Activated CD8-positive, alpha-beta memory T cell treated with anti-CD3 and anti-CD28 coated beads for 1 hour (primary cell): ENCODE measurements at places on chromosomes 6 and 20.

DNA sequence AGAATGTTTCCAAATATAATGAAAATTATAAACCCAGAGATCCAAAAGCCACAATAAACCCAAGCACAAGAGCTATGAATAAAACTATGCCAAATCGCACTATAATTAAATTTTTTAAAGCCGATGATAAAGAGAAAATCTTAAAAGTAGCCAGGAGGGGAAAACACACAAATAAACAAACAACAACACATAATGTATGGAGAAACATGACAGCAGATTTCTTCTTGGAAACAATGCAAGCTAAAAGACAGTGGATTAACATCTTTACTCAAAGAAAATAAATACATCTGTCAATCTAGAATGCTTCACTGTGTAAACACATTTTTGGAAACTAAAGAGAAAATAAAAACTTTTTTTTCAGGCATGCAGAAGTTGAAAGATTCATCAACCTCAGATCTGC, 80.3 kb upstream of the RNF24 start:
- DNase-seq: no peak

DNA sequence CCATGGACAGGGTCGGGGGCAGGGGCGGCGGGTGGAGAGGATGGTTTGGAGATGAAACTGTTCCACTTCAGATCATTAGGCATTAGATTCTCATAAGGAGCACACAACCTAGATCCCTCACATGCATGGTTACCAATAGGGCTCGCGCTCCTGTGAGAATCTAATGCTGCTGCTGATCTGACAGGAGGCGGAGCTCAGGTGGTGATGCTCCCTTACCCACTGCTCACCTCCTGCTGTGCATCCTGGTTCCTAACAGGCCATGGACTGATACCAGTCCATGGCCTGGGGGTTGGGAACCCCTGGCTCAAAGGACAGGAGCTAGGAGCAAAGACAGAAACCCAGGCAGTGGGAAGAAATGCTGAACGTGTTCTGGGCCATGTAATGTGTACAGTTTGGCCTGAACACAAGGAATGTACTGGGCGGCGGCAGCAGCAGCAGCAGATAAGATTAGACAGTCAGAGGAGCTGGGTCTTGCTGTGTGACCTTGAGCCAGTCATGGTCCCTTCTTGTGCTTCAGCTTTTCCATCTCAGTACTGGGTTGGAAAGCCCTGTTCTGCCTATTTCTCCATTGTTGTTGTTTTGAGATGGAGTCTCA, 4.7 kb upstream of the SPAG4 start:
- DNase-seq: no peak

- no peak for DNase-seq
Observed at GRCh38 chr6:118581489-118581959, 33.4 kb downstream of the PLN start.

- no peak for DNase-seq
Observed at GRCh38 chr6:132520953-132521352, 8.0 kb upstream of the STX7 start.

GRCh38 chr20:40323361-40323794, 365.7 kb downstream of the MAFB start:
- no peak for DNase-seq

DNA sequence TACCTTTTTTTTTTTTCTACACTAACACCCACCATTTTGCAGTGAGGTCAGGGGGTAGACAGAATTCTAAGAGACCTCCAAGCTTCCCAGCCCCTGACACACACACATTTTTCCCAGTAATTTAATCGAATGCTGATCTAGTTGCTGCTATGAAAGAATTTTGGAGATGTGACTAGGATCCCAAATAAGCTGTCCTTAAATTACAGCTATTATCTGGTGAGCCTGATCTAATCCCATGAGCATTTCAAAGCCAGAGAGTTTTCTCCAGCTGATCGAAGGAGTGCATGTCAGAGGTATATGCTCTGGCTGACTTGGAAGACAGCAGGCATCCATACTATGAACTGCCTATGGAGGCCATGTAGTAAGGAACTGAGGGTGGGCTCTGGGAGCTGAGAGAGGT, 503.8 kb upstream of the MARCKS start:
- DNase-seq: no peak

GRCh38 chr6:129667034-129667433, 42.9 kb downstream of the ARHGAP18 start:
- DNase-seq: no peak

GRCh38 chr6:127904160-127904559, 3.3 kb upstream of the THEMIS start:
- DNase-seq: no peak

GRCh38 chr6:21300439-21300838, 293.1 kb upstream of the SOX4 start:
- no peak for DNase-seq

DNA sequence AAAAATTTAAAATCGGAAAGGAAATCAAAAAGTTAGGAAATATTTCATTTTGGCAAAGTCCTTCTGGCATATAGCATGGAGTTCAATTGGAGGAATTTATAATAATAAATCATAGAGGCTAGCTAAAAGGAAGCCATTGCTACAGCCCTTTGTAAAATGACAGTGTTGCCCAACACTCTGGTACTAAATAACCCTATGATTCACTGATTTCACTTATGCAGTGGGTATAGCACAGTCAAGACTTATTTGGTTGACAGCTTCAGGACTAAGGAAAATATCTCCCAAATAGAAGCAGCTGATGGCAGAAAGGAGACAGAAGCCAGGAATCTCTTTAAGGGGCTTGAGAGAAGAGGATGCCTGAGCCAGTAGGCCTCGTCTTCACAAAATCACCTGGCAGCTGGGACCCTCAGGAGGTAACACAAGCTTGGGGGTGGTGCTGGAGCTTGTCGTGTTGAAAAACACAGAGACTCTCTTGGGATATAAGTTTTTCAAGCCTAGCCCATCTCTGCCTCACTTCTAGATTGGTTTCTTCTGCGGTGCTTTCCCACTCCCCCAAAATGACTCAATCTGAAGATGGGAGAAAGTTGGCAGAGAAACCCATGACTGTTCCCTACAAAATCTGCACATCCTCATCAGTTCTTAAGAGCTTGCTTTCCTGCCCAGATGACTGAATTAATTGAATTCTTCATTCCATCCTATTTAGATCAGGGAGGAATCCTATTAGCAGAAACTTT, 38.4 kb upstream of the EYA4 start:
- DNase-seq: no peak

- DNase-seq: no peak
Observed at GRCh38 chr6:17281100-17281496, at the start of gene RBM24. TSS of gene RBM24 (plus strand) at chr6:17281361. CDS start at chr6:17281582, 221 bp downstream.

- DNase-seq: peak; percentile 26
Observed at GRCh38 chr6:34182751-34183531, 37.1 kb upstream of the GRM4 start.

GRCh38 chr6:15077961-15078360, 167.9 kb upstream of the JARID2 start:
- no peak for DNase-seq

DNA sequence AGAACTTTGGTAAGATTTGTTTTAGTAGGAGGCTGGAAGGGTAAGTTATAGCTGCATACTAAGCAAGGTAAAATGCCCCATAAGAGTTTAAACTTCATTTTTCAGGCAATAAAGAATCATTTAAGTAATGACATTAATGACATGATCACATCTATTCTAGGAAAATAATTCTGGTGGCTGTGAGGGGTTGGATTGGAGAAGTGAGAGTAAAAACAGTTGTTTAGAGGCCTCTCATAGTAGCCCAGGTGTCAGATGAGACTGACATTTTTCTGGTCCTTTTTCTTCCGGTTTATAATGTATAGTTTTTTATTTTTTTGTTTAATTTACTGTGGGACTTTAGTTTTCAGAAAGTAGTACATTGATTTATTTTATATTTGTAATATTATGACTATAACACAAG, 40.8 kb downstream of the ITCH start:
- DNase-seq: no peak

- DNase-seq: no peak
Observed at GRCh38 chr6:92121228-92121627, 1298.1 kb downstream of the EPHA7 start.
